Activated naive CD4-positive, alpha-beta T cell treated with anti-CD3 and anti-CD28 coated beads, Interleukin-2, amount 10 ng/mL, durations not matched to agents 7 days and 5 days (primary cell): ENCODE measurements at places on chromosomes 11 and 22.

GRCh38 chr22:42074846-42075676, 1.0 kb downstream of the PHETA2 start:
- no peak for DNase-seq

- DNase-seq: no peak
Measured at GRCh38 chr11:6664551-6664950, 8.9 kb upstream of the DCHS1 start.

GRCh38 chr11:115871161-115871760, 367.0 kb upstream of the CADM1 start:
- no peak for DNase-seq

- DNase-seq: no peak
Measured at GRCh38 chr11:22276535-22276934, 61.6 kb upstream of the SLC17A6 start.

GRCh38 chr22:42069801-42070516, 653 bp downstream of the NAGA start:
- DNase-seq: no peak

- DNase-seq: no peak
Measured at GRCh38 chr22:43363315-43364168, 20.4 kb upstream of the SCUBE1 start.

- no peak for DNase-seq
Measured at GRCh38 chr22:22519591-22519990, 479 bp downstream of the ZNF280A start.

DNA sequence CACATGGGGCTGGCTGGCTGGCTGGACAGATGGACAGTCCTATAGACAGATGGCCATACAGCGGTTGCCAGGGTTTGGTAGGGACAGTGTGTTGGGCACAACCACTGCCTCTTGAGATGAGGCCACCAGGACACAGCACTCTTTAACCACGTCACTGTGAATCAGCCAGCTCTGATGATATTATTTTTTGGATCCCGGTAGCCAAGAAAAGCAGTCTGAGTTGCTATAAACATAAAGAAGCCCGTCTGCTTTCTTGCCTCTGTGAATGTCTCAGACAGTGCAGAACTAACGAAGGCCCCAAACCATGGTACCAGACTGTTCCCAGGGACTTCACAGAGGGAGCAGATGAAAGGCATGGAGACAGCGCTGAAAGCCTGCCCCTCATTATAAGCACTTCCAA, 115.9 kb upstream of the CSNK2A3 start:
- DNase-seq: no peak

DNA sequence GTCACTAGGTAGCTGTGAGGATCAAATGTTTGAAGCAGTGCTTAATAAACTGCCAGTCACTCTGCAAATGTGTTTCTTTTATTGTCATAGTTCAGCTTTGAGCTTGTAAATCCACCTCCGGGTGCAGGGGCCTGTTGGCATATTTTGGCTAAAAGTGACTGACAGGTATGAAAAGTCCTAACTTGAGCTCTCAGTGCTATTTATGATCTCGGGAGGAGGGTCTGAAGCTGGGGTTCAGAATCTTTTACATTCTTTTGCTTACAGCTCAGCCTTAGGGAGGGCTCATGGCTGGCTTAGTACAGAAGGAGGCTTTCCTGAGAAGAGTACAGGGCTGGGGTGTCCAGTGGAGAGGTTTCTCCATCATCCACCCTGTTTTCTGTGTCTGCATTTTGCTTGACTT, 1.5 kb downstream of the ASPHD2 start:
- DNase-seq: no peak

DNA sequence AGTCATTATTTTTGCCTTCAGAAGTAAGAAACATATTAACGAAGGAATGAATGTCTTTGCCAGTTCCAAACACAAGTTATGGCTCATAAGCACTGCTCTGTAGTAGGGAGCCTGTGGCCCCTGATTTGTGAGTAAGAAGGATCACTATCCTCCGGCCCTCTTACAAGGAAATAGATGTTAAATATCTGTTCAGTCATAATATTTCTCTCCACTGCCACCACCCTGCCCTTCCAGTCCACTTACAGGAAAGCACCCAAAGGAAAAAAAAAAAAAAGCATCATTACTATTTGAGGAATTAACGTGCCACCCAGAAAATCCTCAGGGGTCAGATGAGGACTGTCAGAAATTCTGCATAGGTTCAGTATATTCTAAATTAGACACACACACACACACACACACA, 123.4 kb downstream of the ETS1 start:
- no peak for DNase-seq

DNA sequence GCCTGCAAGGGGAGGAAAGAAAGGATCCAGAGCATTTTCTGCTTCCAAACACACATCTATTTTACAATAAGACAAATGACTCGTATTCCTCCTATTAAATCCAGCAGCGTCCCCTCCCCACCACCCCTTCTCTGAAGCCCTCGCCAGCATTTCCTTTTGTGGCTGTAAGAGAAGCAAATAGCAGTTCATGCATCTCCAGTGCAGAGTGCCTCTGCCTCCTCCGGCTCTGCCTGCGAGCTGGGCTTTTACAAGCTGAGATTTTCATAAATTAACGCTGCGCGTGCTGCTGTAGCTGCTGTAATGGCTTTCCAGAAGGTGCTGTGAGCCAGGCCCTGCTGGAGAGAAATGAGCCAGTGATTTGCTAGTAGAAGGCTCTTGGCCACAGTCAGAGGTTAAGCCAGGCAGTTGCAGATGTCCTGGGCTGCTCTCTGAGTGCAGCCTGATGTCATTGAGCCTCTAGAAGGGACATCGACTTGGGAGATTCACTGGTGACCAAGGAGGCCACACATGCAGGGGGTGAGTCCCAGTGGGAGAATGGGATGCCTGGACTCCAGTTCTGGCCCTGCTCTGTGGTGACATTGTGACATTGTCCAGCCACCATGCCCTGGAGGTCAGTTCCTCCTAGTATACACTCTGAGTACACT, 134.5 kb upstream of the NAV2 start:
- DNase-seq: no peak

DNA sequence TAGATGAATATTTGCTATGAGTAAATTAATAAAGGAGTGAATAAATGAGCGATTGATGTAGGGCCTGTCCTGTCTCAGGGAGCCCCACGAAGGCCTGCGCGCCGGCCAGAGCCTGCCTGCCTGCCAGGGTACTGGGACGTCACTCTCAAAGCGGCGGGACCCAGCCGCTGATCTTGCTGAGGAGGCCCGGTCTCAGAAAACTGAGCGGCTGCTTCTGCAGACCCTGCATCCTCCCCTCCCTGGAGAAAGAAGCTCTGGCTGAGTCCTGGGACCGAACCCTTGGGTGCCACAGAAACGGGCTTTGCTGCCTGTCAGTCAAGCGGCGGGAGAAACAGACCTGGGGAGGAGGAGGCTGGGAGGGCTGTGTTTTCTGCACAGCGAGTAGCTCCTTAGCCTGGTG, 91.6 kb upstream of the B3GAT1 start:
- DNase-seq: no peak
